Esophagus muscularis mucosa (tissue), 4 donors: ENCODE measurements at places on chromosomes 6 and 20. TPM values are rescaled to one million over a fixed set of nuclear protein-coding genes. Genes with fewer than 3 reads are reported as not detected.
A peak's percentile ranks its signal among the peaks of the same experiment; 100 is the strongest.

GRCh38 chr6:43200541-43200940, 18.5 kb downstream of the CUL9 start:
- DNase-seq = no peak
- no peak overlapping the region for H3K4me3 ChIP-seq
- H3K36me3 ChIP-seq = peaks cover 88% of the 10 kb centered on the region
- H3K27ac ChIP-seq = no peak overlapping the region
- no peaks in the 10 kb centered on the region for H3K4me1 ChIP-seq

- peak within 1 kb of the TSS; percentile 86 for H3K27ac ChIP-seq
These were observed at the start of gene HLA-F for GRCh38 chr6:29723262-29723665. HLA-F (plus strand) TSS chr6:29723434; CDS start chr6:29723464, 30 bp downstream.

- peaks cover 63% of the 10 kb centered on the region for H3K27me3 ChIP-seq
- no peak overlapping the region for H3K27ac ChIP-seq
- H3K4me3 ChIP-seq = no peak overlapping the region
- H3K36me3 ChIP-seq = no peaks in the 10 kb centered on the region
- no peaks in the 10 kb centered on the region for H3K4me1 ChIP-seq
These were observed 59.4 kb downstream of the GNAS-AS1 start for GRCh38 chr20:58791286-58791685.

DNA sequence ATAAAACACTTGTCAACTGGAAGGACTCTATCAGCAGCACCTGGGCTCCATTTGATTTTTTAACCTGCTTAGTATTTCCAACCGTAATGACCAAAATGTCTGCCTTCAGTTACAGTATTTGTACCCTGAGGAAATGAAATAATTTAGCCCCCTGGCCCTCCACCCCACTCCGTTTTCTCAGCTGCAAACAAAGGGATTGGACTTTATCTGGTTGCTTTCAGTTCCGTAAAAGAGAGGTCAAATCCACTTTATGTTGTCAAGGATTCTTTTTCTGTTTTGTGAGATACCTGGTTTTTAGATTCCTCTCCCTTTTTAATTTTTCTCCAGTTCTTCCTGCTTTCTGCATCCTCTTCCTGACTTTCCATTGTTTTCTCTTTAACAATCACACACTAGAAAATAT, 64.4 kb upstream of the BMP2 start:
- no peaks in the 10 kb centered on the region for H3K27me3 ChIP-seq
- H3K27ac ChIP-seq = no peak overlapping the region
- H3K36me3 ChIP-seq = no peaks in the 10 kb centered on the region
- H3K4me3 ChIP-seq = no peak overlapping the region

DNA sequence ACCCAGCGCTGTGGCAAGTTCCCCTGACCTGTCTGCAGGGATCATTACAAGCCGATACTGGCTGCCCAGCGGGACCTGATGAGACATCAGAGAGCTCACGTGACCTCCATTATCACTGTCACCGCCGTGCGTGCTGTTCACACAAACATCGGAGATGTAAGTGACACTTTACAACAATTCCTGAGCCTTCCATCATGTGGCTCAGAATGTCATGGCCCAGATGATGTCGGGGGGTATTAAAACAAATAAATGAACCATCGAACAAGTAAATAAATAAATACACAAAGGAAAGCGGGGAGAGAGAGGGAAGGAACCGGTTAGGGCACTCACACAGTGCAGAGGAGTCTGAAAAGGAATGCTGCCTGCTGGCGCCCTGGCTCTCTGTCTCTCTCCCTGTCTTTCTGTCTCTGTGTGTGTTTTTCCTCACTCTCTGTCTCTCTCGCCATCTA, 195.1 kb downstream of the BMP7 start:
- no peak overlapping the region for H3K27ac ChIP-seq
- H3K36me3 ChIP-seq = no peaks in the 10 kb centered on the region
- no peak for DNase-seq
- no peaks in the 10 kb centered on the region for H3K27me3 ChIP-seq
- no peak overlapping the region for H3K4me3 ChIP-seq
- no peaks in the 10 kb centered on the region for H3K4me1 ChIP-seq

GRCh38 chr6:151616091-151616513, 122.3 kb downstream of the CCDC170 start:
- no peaks in the 10 kb centered on the region for H3K36me3 ChIP-seq
- H3K4me1 ChIP-seq = no peaks in the 10 kb centered on the region
- no peaks in the 10 kb centered on the region for H3K27me3 ChIP-seq
- DNase-seq = no peak
- H3K4me3 ChIP-seq = no peak overlapping the region
- H3K27ac ChIP-seq = no peak overlapping the region

IL17F gene
- not detected for total RNA-seq

GRCh38 chr6:40474937-40475336, 112.2 kb downstream of the LRFN2 start:
- no peak for DNase-seq
- H3K4me3 ChIP-seq = no peak overlapping the region
- no peaks in the 10 kb centered on the region for H3K36me3 ChIP-seq
- H3K27me3 ChIP-seq = no peaks in the 10 kb centered on the region
- no peaks in the 10 kb centered on the region for H3K4me1 ChIP-seq
- H3K27ac ChIP-seq = no peak overlapping the region

DNA sequence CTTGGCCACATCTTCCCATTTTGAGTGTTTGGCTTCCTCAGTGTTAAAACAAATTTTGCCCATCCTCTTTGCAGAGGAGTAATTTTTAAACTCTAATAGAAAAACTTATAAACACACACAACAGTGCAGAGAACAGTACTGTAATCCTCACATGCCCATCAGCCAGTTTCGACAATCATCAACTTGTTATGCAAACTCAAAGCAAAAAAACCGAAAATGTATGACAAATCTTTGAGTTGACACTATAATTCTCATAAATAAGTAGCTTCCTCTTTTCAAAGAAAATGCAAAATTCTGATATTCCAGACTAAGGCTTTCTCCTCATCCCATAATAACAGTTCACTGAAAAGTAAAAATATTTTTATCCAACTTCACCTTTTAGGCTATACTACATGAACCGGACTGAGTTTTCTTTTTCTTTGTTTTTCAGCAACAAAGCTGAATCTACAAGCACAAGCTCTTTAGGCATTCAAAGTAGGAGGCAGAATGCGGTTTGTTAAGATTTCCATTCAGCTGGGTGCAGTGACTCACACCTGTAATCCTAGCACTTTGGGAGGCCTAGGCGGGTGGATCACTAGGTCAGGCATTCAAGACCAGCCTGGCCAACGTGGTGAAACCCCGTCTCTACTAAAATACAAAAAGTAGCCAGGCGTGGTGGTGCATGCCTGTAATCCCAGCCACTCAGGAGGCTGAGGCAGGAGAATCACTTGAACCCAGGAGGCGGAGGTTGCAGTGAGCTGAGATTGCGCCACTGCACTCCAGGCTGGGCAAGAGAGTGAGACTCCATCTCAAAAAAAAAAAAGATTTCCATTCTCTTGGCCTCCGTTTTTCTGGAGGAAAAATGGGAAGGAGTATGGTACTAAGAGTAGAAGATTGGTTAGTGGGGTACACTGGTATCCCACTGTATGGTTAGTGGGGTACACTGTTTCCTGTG, 74.8 kb downstream of the GCNT2 start:
- H3K36me3 ChIP-seq = no peaks in the 10 kb centered on the region
- H3K4me1 ChIP-seq = peaks cover 9% of the 10 kb centered on the region
- no peak overlapping the region for H3K4me3 ChIP-seq
- H3K27ac ChIP-seq = peak overlapping the region; percentile 2
- DNase-seq = no peak

DNA sequence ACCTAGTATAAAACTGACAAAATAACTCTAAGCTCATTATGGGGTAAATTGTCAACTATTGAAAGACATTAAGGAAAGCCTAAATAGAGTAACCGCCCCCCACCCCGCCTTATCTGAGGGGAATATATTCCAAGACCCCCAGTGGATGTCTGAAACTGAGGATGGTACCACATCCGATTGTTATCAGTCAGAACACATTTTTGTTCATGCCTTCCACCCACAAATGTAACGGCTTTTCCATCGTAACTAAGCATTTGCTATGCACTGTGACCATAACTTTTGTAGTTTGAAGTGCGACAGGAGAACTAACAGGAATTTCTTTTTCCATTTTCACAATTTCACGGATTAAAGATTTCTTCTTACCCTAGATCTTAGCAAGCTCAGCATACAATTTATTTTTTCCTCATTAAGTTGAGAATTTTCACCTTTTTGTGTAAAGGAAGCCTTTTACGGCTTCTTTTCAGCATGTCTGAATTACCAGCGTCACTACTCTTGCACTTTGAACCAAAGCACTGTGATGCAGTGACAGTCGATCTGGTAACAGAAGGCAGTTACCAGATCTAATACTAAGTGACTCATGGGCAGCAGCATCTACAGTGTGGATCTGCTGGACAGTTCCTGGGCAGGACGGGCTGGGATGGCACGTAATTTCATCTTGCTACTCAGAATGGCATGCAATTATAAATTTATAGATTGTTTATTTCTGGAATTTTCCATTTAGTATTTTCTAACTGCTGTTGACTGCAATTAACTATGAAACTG, 11.8 kb downstream of the CFAP61 start:
- no peak overlapping the region for H3K27ac ChIP-seq
- H3K27me3 ChIP-seq = no peaks in the 10 kb centered on the region
- H3K36me3 ChIP-seq = no peaks in the 10 kb centered on the region
- H3K4me1 ChIP-seq = no peaks in the 10 kb centered on the region
- no peak for DNase-seq
- no peak overlapping the region for H3K4me3 ChIP-seq

TMEM200A gene
- total RNA-seq = 0.42 TPM

- peaks cover 15% of the 10 kb centered on the region for H3K4me1 ChIP-seq
- H3K36me3 ChIP-seq = no peaks in the 10 kb centered on the region
- peak; percentile 47 for DNase-seq
- H3K27ac ChIP-seq = no peak overlapping the region
- H3K27me3 ChIP-seq = no peaks in the 10 kb centered on the region
These were observed 78.7 kb downstream of the CDH26 start for GRCh38 chr20:60036746-60037499.

- DNase-seq = peak; percentile 96
- H3K36me3 ChIP-seq = no peaks in the 10 kb centered on the region
- no peak overlapping the region for H3K4me3 ChIP-seq
These were observed 26.6 kb downstream of the CNBD2 start for GRCh38 chr20:35994994-35995453.

IMPG1 gene
- not detected for total RNA-seq

BPIFB1 gene
- total RNA-seq = not detected

GRCh38 chr6:122733259-122733658, 46.3 kb upstream of the FABP7 start:
- no peak overlapping the region for H3K4me3 ChIP-seq
- no peak overlapping the region for H3K27ac ChIP-seq

ARFRP1 gene
- 34.1 TPM for total RNA-seq

- no peak for DNase-seq
- no peak overlapping the region for H3K4me3 ChIP-seq
- no peaks in the 10 kb centered on the region for H3K36me3 ChIP-seq
These were observed 173.2 kb downstream of the DOK5 start for GRCh38 chr20:54648421-54649142.

- no peaks in the 10 kb centered on the region for H3K4me1 ChIP-seq
- DNase-seq = no peak
- H3K27ac ChIP-seq = no peak overlapping the region
- H3K4me3 ChIP-seq = no peak overlapping the region
These were observed 148.0 kb downstream of the TMEM200A start for GRCh38 chr6:130513770-130514169.

AGPAT4 gene
- 11.5 TPM for total RNA-seq

- H3K36me3 ChIP-seq = no peaks in the 10 kb centered on the region
- H3K4me1 ChIP-seq = peaks cover 17% of the 10 kb centered on the region
- H3K27ac ChIP-seq = no peak overlapping the region
These were observed 284.8 kb downstream of the BTBD9 start for GRCh38 chr6:38354905-38355304.

DNA sequence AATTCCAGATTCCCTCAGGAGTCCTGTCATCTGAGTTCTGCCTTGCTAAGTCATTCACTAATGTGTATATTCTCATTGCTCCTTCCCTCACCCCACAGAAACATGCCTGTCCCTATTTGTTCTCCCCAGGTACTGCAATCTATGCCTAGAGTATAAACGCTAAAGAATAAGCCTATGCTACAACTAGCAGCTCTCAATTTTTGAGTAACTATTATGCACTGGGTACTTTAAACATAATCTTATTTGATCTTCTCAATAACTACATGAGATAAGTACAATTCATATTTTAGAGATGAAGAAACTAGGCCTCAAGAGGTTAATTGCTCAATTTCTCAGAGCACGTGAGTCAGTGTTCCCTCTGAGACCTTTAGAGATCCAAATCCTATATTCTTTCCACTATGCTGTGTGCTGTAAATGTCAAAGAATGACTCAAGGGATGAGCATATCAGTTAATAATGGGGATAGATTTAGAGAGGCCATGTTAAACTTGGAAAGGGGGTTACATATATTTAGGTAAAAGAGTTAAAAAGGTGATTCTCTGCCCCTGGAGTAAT, 423.8 kb upstream of the ADGRB3 start:
- no peak for DNase-seq
- H3K4me1 ChIP-seq = no peaks in the 10 kb centered on the region
- no peak overlapping the region for H3K4me3 ChIP-seq
- H3K27ac ChIP-seq = no peak overlapping the region
- no peaks in the 10 kb centered on the region for H3K27me3 ChIP-seq
- no peaks in the 10 kb centered on the region for H3K36me3 ChIP-seq

ZGPAT gene
- 23.7 TPM for total RNA-seq

NKX2-2 gene
- not detected for total RNA-seq

ASIP gene
- total RNA-seq = not detected

GTF3C6 gene
- 46.1 TPM for total RNA-seq
